Naive B cell (primary cell): ENCODE measurements at places on chromosomes 6 and 20. TPM values are rescaled to one million over a fixed set of nuclear protein-coding genes. Genes with fewer than 3 reads are reported as not detected.

Gene CLDN20
- polyA plus RNA-seq = not detected

Gene OVOL2
- polyA plus RNA-seq = not detected

Gene RRP36
- polyA plus RNA-seq = 27.8 TPM

Gene PDE10A
- polyA plus RNA-seq = not detected

Gene DSP
- 12.6 TPM for polyA plus RNA-seq

Gene SLC17A3
- polyA plus RNA-seq = not detected

Gene FAM209A
- not detected for polyA plus RNA-seq

Gene USP49
- 0.69 TPM for polyA plus RNA-seq

Gene CENPQ
- 2.8 TPM for polyA plus RNA-seq

Gene CTNNBL1
- 149 TPM for polyA plus RNA-seq

Gene CCR6
- 97.4 TPM for polyA plus RNA-seq

Gene TMEM244
- polyA plus RNA-seq = not detected

Gene BEND6
- not detected for polyA plus RNA-seq

Gene ASF1A
- polyA plus RNA-seq = 27.8 TPM

Gene COL20A1
- polyA plus RNA-seq = not detected

Gene HSPA12B
- not detected for polyA plus RNA-seq

Gene IL17F
- polyA plus RNA-seq = not detected

Gene LAMA2
- polyA plus RNA-seq = not detected

Gene BTN1A1
- 0.25 TPM for polyA plus RNA-seq

Gene TRIM38
- 25.9 TPM for polyA plus RNA-seq

Gene SNAP25
- polyA plus RNA-seq = 0.44 TPM

Gene SLC22A2
- not detected for polyA plus RNA-seq

Gene CST4
- polyA plus RNA-seq = not detected

Gene NKX2-2
- polyA plus RNA-seq = not detected

Gene LY6G6C
- not detected for polyA plus RNA-seq

Gene SDC4
- not detected for polyA plus RNA-seq

Gene MAK
- polyA plus RNA-seq = 0.16 TPM

Gene RHAG
- polyA plus RNA-seq = not detected

Gene PAX1
- polyA plus RNA-seq = not detected

Gene SERPINB1
- 84.7 TPM for polyA plus RNA-seq

Gene ABHD16B
- not detected for polyA plus RNA-seq

Gene ADGRB3
- polyA plus RNA-seq = not detected

Gene BMP6
- polyA plus RNA-seq = not detected
